ENCODE measurements at places on chromosomes 2 and 18.
A peak's percentile ranks its signal among the peaks of the same experiment; 100 is the strongest.

GRCh38 chr2:215136669-215137328, 1.6 kb downstream of the ABCA12 start:
- no peak for DNase-seq

DNA sequence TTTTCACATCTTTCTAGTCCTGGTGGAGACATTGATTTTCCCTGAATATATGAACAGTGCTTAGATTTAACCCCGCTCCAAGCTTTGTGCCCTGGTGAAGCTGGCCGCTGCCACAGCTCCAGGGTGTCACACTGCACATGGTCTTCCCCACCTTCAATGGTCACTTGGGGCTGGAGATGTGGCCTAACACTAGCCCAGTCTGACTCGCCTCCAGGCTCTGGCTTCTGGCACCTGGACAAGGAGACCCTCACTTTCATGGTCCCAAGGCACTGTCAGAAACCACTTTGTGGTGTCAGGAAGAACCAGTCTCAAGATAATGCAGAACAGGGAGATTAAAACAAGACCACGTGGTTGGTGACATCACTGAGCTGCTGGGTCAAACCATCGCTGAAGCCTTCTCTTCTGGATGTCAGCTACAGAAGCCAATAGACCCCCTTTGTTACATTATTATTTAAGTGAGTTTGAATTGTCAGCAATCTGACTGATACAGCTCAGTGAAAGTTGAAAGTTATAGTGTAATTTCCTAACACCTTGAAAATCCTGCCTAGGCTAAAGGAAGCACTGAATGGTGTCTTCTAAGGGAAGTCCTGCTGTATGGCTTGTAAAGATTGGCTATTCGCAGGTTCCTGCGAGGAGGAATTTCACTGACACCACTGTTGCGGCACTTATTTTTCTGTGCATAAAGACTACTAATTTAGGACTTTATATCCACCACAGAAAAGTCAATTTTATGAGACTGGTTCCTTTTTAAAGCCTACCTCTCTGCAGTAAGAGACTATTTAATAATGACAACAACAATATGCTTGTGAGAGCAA, 55.0 kb upstream of the CTDP1 start:
- peak; percentile 26 for DNase-seq

DNA sequence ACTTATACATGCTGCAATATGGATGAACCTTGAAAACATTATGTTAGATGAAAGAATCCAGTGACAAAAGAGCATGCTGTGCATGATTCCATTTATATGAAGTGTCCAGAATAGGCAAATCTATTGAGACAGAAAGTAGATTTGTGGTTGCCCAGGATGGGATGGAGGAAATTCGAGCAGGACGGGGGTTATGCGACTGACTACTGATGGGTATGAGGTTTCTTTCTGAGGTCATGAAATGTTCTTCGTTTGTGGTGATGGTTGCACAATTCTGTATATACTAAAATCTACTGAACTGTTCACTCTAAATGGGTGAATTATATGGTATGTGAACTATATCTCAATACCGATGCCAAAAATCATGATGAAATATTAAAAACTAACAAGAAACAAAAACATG, 18.9 kb upstream of the MTERF4 start:
- no peak for DNase-seq

DNA sequence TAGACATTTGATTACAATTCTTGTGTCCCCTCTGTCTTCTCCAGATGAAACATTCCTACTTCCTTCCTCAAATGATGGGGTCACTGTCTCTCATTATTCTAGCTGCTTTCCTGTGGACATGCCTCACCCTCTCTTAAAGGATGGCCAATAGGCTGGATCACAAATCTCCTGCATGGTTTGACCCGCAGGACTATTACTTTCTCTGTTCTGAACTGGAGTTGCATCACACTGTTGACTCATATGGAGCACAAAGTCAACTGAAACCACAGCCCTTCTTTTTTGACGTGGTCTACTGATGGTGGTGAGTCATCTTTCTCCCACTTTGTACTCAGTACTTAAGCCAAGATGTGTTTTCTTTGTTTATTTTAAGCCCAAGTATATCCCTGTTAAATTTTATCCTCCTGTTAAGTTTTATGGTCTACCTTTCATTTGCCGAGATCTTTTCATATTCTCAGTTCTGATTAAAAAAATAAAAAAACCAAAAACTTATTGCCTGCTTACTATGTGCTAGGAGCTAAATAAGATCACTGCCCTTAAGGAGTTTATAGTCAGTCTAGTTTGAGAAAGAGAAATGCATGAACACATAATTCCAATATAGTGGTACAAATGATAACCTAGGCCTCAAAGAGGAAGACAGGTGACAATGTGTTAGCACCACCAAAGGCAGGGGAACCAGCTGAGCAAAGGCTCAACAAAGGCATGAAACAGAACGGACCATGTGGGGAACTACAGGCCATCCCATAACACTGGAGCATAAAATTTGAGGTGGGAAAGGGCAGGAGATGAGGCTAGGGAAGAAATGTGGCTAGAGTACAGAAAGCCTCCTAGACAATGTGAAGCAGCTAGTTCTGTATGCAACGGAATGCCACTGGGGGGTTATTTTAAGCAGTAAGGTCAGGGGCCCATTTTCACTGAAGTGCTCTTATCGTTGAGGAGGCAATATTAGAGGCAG, 67.6 kb upstream of the ZFP36L2 start:
- DNase-seq = peak; percentile 68

- DNase-seq = no peak
Observed at GRCh38 chr2:86254576-86255538, 55.6 kb downstream of the MRPL35 start.

GRCh38 chr18:67081482-67082211, 434.9 kb downstream of the DSEL start:
- DNase-seq = no peak

DNA sequence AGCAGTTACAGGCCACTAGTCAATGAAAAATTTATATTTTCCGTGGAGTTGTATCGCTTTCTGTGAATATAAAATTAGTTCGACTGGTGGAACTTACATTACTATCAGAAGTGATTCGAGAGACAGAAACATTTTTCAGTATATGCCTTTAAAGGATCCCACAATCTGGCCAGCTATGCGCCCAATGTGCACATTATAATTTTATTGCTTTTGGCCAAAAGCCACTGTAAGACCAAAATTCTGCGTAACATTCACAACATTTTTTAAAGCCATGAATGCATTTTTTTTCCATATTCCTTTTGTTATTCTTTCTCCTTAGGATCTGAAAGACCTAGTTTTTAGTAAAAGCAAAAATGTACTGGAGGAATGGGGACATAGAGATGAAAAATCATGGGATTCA, 131.0 kb upstream of the CHAC2 start:
- no peak for DNase-seq

DNA sequence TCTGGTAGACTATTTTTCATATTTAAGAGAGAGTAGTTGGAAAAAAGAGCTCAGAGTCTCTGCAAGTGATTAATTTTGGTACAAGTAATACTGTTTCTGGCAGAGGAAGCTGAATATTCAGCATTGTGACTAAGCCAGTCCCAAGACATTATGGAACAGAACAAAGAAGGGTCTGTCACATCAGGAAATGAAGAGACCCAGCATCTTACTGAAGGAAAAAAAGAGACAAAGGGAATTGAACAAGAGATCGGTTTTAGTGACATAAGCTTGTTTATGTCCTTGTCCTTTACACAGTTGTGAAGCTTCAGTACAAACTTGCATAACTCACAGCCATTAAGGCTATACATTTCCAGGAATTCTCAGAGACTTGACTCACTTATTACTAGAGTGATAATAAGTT, 568.5 kb upstream of the SLC8A1 start:
- no peak for DNase-seq

- DNase-seq = no peak
Observed at GRCh38 chr2:10575609-10576280, 114.0 kb downstream of the NOL10 start.

DNA sequence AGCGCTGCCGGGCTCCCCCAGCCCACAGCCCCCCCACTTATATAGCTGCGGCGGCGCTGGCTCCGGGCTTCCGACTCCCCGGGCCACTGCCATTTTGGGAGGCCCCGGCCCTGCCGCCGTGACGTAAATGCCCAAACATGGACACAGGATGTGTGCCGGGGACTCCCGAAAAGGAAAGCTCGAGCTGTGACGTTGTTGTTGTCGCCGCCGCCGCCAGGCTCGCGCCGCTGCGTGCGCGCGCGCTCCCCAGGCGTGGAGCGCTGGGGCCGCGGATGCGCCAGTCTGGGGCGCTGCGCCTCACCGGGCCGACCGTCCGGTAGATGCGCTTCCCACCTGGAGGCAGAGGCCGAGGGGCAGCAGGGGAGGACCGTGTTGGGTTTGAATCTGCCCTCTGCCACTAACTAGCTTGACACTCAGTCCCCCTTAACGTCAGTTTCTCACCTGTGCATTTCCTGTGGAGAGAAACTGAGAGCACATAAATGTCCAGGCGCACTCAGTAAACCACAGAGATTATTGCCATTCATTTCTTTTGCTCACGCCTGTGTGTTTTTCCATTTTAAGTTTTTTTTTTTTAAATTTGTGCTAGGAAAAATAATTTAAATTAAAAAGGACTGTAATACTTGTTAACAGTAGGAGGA, at the start of gene EGR4:
TSS of gene EGR4 (minus strand) at position 15 of the 638 bp plus-strand sequence. CDS start 231 bp downstream, outside the sequence.
- peak; percentile 60 for DNase-seq

GRCh38 chr2:141946016-141946415, 184.8 kb downstream of the LRP1B start:
- DNase-seq = no peak

DNA sequence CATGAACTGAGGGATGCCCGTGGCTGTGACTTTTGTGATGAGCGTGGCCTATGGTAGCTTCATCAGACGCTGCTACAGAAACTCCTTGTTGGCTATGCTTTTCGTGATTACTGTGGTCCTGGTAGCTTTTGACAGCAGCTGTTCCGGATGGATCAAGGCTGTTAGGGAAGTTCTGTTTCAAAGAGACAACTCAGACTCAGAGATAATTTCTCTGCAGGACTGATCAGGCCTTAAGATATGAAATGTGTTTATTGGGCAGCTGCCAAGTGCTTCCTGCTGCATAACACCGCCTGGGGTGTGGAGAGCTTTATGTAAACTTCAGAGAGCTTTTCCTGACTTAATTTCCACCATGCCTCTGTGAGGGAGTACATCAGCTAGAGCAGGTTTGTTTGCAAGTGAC, 243.8 kb downstream of the TSN start:
- peak; percentile 80 for DNase-seq

DNA sequence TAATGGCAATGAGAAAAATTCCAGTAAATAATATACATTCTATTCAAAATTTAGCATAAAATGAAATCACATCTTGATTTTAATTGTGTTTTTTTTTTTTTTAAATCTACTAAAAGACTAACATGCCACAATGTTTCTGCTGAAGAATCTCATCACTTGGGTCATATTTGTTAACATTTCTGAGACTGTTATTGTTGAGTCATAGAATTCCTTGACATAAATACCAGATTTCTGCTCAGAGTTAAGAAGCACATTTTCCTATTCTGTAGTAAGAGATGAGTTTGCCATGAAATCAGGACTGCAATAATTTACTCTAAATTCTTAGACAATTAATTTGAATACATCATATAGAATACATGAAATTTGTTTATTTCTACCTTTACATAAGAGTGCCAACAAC, 154.9 kb upstream of the KYNU start:
- no peak for DNase-seq

Data from hematopoietic multipotent progenitor cell treated with erythropoietin and hydrocortisone succinate and interleukin-3 and kit ligand, for 8 days (in vitro differentiated cells).